HEK293T (cell line): ENCODE measurements at places on chromosomes 2 and 18.
A peak's percentile ranks its signal among the peaks of the same experiment; 100 is the strongest.

DNA sequence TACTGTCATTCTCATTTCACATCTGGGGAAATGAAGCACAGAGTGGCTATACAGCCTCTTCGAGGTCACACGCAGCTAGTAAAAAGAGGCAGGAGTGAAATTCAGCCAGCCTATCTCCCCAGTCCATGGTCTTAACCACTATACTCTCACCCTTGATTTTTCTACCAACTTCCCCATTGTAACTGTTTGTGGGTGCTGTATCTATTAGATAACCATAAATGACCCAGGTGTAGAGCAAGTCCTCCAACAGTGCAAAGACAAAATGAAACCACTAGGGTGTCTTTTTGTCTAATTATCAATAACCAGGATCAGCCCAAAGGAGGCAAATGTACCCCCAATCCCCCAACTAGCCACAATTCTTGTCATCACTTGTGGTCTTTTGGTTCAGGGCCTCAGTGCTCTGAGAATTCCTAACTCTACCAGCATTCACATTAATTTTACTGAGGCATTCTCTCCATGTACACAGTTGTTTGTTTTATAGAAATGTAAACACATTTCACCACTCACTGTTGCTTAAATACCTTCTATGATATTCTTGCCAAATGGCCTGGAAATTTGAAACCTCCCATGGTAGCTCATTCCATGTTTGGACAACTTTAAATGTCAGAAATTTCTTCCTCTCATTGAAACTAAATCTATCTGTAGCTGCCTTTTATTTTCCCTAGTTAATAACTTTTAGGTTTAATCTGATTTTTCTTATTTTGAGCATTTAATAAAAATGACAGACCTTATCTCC lies 58.7 kb downstream of the SLC40A1 start:
- DNase-seq: no peak

DNA sequence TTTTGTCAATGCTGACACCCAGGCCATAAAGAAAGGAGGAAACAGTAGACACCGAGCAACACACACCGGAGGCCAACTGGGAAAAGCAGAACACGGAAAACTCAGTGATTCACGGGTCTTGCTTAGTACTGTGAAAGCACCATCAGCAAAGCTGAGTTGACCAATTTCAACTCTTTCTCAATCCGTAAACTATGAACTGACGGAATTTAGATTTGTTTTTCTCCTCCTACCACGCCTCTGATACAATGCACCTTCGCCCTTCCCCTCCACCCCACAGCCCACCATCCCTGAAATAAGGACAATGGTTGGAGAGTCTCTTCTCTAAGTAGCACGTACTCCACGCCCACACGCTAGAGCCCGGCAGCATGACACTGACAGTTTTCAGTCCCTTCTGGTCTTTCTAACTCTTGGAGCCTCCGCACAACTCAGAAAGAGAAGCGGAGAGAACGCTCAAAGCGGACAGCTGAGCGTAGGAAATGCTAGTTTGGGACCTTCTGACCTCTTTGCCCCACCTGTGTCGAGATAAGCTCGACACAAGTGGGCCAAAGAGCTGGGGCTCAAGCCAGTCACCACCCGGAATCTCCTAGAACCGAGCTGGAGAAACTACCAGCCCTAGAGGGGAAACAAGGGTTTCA lies 669 bp downstream of the LNPK start:
- DNase-seq: peak; percentile 37

DNA sequence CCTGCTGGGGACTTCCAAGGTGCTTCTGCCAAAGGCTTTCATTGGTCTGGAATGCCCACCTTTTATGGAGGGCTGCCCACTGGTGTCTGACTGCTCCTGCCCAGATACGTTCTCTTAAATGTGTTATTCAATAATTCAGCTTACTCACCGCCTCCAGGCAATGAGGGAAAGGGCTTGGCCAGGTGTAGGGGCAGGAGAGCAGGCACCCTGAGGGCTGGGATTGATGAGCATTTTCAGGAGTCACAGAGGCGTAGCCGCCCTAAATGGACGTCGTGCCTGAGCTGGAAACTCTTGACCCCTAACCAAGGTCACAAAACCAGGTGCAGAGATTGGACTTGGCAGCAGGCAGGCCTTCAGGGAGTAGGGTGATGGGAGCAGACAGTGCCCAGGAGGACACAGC lies 26.8 kb downstream of the MAL start:
- no peak for DNase-seq

GRCh38 chr2:190679813-190680591 lies 31.1 kb downstream of the NAB1 start:
- DNase-seq: peak; percentile 46

DNA sequence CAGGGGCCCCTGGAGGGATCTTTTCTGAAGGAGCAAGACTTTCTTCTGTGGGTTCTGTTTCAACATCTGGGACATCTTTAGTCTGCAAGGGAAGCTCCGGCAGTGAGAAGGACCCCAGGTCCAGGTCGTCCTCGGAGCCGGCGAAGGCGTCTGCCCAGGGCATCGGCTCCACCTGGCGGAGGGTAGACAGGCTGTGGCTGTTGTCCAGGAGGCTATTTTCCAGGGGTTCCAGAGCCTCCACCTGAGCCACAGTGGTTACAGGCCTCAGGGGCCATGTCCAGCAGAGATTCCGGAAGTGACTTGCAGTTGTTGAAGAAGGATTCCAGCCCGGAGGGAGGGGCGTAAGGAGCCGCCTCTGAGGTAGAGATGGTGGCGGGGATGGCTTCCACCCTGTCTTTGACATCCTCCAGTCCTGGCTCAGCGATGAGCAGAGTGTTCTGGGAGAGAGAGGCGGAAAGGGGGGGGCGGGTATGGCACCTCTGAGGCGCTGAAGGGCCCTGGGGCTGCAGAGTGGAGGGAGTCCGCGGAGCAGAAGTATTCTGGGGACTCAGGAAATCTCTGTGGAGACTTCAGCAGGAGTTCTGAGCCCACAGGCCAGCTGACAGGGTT lies 891.3 kb upstream of the LRRTM1 start:
- DNase-seq: no peak

DNA sequence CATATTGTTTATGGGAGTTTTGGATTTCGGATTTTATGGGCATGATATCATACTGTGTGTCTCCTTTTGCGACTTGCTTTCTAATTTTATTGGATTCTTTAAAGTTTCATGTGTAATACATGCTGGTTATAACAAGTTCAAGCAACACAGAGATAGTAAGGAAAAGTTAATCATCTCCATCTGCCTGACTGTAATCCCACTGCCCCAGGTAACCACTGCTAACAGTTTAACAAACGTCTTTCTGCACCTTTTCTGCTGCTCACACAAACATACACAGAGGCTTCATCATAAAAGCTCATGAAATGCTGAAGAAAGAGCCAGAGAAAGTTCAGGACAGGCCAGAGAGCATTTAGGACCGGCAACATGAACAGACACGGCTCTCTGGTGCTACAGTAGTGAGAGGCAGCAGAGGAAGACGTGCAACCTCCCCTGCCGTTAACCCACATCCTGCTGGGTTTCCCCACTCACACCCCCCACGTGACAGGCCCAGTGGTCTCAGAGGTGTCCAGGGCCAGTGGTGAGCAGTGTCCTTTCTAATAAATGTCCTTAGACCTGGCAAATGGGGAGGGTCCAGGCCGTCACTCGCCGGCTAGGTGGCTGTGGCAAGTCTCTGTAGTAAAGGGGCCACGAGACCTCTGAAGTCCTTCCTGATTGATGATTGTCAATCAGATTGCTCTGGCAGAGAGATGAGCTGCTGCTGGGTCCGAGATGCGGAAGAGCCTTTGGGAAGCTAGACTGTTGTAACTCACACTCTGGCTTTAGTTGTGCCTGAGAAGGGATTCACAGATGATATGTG lies 43.0 kb upstream of the SLC1A4 start:
- DNase-seq: no peak

DNA sequence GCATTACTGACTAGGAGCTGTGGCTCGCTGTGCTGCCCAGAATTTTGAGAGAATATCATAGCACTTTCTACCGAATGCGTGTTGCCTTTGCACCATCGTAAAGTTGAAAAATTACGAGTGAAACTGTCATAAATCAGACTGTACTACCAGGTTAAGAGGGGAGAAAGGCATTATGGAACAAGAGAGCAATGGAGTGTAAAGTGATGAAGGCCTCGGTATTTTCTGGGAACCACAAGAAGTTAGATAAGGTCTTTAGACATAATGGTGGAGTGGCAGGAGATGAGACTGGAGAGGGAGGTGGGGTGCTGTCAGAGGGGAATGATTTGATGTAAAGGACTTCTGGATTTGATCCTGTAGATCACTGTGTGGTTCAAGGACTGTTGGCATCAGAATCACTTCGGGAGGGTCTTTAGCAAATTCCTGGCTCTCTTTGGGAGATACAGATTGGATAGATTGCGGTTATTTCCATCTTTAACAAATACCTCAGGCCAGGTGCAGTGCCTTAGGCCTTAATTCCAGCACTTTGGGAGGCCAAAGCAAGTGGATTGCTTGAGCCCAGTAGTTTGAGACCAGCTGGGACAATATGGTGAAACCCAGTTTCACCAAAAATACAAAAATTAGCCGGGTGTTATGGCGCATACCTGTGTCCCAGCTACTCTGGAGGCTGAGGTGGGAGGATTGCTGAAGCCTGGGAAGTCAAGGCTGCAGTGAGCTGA lies 4.9 kb upstream of the ADGRF3 start:
- no peak for DNase-seq

DNA sequence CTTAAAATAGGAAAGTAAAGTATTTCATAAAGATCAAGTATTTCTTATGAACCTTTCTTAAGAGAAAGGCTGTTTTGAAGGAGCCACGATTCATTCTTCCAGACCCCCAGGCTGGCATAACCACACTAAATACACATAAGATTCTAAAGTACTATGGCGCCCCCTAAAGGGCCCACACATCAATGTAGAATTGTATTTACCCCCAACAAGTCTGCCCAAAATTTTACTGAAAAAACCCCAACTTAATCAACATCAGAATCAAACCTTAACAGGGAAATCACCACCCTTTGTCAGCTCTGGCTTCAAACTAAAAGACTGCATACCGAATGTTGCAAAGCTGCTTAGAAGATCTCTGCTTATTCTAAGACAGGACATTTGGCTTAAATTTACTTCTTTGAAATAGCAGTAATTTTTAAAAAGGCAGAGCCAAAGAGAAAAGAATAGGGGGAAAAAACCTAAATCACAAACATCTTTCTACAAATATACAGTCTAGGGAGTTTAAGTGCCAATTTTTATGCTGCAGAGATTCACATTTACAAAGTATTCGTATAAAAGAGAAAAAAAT lies 20.4 kb upstream of the BCL2 start:
- no peak for DNase-seq

DNA sequence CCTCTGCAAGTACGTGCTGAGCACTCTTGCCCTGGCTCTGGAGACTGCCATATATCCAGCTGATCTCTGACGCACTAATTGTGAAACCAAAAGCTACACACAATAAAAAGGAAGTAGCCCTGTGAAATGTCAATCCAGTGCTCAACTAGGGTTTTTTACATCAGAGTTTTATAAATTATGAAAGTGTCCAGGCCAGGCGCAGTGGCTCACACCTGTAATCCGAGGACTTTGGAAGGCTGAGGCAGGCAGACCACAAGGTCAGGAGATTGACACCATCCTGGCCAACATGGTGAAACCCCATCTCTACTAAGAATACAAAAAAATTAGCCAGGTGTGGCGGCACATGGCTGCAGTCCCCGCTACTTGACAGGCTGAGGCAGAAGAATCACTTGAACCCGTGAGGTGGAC lies 24.5 kb upstream of the PEX13 start:
- no peak for DNase-seq

DNA sequence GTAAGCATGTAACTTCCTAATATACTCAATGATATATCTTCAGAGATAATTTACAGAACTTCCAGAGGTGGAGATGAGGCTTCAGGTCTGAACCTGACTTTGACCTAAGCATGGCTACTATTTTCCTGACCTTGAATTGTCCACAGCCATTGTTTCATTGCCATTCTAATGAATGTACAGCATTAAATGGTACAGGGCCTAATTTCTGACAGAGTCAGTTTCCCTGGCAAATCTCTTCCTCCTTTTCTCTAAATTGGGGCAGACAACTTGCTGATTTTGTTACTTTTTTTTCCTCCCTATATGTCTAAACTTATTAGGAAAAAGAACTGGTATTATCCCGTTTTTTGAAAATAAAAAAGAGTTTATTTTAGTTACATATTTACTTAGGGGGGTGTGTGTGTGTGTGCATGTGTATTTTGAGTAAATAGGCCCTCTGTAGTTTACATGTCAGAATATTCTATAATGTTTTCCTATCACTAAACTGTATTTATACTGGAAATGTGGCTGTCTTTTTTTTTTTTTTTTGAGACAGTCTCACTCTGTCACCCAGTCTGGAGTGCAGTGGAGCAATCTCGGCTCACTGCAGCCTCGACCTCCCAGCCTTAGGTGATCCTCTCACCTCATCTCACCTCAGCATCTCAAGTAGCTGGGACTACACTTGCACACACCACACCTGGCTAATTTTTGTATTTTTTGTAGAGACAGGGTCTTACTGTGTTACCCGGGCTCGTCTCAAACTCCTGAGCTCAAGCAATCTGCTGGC lies 43.3 kb upstream of the SCN9A start:
- no peak for DNase-seq

DNA sequence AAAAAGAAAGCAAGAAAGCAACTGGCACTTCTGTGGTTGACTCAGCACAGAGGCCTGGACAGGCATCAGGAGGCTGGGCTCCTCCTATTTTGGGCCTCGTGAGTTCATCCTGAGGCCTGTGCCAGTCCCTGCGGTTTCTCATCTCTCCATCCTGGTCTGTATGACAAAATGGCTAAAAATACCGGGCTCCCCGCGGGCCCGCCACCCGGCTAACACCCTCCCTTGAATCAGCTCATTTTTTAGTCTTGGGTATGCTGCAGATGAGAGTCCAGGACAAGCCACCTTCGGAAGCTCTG lies 62.3 kb upstream of the YWHAQ start:
- DNase-seq: no peak

DNA sequence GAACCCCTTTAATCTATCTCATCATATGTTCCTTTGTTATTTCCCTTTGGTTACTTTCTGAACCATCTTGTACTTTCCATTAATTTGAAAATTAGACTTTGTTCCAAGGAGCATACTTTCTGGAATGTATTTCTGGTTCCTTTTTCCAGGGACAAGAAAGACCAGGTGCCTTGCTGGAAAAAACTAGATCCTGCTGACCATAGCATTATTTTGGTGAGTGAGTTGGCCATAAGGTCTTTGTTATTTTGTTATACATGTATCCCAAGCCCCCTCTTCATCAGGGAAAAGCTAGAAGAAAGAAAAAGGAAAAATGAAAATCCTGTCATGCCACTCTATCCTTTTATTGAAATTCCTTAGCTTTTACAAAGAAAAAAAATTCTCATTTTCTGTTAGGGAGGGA lies 228.1 kb upstream of the TFPI start:
- no peak for DNase-seq

GRCh38 chr18:54197747-54198411 lies 26.6 kb downstream of the MBD2 start:
- DNase-seq: no peak

DNA sequence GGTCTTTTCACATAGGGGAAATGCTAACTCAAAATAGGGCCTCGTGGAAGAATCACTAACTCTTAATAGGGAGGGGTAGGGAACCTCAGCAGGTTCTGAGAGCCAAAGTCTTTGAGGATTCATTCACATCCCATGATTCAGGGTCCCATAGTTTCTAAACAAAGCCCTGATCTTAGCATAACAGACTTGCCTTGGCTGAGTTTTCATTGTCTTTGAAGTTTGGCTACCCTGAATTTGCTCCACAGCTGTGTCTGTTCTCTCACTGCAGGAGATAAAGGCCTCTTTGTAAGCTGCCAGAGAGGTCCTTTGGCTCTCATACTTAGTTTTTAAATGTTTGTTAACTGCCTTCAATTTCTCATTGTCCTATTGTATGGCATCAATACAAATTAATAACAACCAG lies 54.5 kb downstream of the ZDBF2 start:
- no peak for DNase-seq

GRCh38 chr2:226130192-226130591 lies 669.4 kb downstream of the IRS1 start:
- DNase-seq: no peak
